NCI-H526 treated with DMSO at 0.1 percent for 48 hours (cell line): ENCODE measurements at places on chromosomes 6 and 20.

GRCh38 chr6:31952140-31952805, 6.4 kb downstream of the CFB start:
- no peak for DNase-seq

GRCh38 chr6:163354085-163354484, 60.4 kb upstream of the QKI start:
- no peak for DNase-seq

DNA sequence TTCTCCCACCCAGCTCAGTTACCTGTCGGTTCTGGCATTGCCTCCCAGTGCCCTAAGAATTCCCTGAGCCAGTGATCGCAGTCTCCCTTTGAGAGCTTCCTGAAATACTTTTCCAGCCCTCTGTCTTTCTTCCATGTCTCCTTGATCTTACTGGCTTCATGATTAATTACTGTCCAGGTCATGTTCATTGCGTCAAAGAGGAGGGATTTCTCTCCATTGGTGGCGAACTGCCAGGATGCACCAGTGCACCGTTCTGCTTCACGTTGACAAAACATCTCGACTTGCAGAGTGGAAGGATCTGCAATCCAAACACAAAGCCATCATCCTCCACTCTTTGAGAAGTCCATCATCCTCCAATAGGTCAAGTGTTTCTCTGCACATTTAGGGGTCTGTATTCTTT, 8.6 kb downstream of the RAET1E start:
- DNase-seq: no peak

- no peak for DNase-seq
Observed at GRCh38 chr6:114121913-114122662, 151.1 kb upstream of the HDAC2 start.

DNA sequence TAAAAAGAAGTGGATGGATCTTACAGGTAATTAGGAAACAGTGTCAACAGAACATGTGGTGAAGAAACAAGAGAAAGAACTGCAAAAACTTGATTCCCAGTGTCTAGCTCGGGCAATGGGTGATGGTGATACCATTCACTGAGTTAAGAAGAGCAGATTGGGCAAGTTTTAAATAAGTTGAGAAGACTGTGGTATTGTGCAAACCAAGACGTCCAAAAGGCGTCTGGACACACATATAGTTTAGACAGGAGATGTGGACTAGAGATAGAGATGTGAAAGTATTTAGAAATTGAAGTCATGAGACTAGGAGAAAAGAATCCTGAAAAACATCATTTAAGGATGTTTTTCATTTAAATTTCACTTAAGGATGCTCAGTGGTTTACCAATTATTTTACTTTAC, 53.9 kb downstream of the CDK19 start:
- DNase-seq: no peak

GRCh38 chr6:17921454-17921853, 66.0 kb downstream of the KIF13A start:
- DNase-seq: no peak

GRCh38 chr6:135680964-135681913, 170.3 kb upstream of the PDE7B start:
- no peak for DNase-seq

GRCh38 chr20:24701027-24701426, 231.6 kb downstream of the SYNDIG1 start:
- no peak for DNase-seq

DNA sequence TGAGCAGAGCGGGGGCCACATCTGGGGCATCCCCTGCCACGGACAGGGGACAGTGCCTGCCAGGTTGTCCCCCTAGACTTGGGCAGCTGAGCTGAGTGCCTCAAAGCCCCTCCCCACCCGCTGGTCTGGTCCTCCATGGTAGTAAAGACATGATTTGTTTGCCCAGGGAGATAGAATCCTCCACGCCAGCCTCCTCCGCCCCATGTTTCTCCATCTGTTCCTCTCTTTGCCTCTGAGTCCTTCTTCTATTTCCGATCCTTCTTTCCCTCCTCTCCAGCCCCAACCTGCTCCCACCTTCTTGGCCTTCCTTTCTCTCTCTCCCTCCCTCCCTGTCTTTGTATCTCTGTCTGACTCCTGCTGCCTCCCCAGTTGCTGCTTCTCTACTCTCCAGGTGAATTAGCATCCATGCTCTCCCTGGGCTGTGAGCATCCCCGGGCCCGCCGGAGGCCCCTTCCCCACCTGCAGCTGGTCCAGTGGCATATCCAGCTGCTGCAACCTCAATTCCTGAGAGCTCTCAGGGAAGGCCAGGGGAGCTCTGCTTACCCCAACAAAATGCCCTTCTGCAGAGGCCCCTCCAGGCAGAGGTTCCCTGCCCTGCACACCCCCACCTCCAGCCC, 45.8 kb downstream of the CPNE5 start:
- DNase-seq: no peak

- no peak for DNase-seq
Observed at GRCh38 chr6:23323897-23324296, 754.5 kb downstream of the HDGFL1 start.

DNA sequence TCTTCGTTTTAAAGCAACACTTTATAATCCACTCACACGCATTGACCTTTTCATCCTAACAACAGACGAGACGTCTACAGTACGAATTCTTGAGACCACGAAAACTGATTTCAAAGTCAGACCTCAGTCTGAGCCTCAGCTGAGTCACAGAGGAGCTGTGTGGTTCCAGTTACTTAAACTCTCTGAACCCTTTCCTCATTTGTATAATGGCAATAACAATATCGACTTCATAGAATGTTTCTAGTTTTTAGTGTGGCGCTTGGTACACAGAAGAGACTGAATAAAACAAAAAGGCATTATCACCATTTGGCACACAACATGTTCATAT, 236.9 kb downstream of the ATXN1 start:
- DNase-seq: no peak

GRCh38 chr6:16688436-16688835, 72.8 kb downstream of the ATXN1 start:
- DNase-seq: no peak

- no peak for DNase-seq
Observed at GRCh38 chr6:49453221-49453620, 9.8 kb downstream of the MMUT start.

- DNase-seq: no peak
Observed at GRCh38 chr6:2086326-2086965, 159.0 kb downstream of the GMDS start.

- no peak for DNase-seq
Observed at GRCh38 chr20:20736303-20736702, 23.9 kb upstream of the RALGAPA2 start.

DNA sequence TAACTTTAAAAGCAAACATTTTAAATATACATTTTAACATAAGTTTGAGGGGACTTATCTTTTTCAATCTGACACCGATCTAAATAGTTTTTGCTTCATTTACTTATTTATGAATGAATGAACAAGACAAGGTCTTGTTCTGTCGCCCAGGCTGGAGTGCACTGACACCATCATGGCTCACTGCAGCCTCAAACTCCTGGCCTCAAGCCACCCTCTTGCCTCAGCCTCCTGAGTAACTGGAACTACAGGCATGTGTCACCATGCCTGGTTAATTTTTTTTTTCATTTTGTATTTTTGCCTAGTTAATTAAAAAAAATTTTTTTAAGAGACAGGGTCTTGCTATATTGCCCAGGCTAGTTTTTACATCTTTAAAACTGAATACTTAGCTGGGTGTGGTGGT, 25.4 kb downstream of the FBXO9 start:
- DNase-seq: no peak

DNA sequence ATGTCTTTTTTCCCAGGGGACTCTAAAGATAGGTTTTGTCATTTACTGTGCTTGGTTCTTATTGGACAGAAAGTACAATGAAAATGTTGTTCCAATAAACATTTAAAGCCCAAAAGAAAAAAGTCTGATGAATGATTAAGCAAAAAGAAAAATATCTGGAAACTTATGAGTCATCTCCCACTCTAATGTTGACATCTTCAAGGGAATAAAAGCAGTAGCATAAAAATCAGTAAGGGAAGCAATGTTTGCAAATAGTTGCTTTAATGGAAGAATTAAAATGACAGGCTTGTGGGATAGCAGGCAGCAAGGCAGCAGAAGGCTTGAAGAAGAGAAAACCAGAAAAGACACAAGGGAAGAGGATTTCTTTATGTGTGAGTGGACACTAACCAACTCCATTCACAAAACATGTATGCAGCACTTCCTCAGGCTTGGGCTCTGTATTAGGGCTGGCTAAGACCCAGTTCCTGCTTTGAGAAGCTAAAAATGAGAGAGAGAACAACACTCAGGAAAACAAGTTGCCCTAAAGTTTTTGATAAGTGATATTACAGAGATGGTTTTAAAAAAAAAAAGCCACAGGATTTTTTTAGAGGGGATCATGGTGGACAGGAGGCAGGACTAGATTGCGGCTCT, 263.2 kb upstream of the NT5E start:
- DNase-seq: no peak

DNA sequence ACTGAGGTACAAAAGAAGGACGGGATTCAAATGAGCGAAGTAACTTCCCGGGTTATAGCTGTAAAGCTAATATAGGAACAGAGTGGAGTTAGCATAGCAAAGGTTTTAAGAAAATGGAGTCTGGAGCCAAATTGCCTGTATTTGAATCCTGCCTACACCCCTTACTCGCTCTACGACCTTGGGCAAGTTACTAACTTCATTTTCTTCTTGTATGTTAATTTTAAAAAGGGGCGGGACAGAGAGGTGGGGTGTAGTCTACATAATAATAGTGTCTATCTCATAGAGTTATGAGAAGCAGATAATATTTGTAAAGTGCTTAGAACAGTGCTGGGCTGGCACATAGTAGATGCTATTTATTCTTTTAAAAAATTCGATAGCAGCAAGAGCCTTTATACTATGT, 705 bp downstream of the ZSCAN23 start:
- no peak for DNase-seq

- no peak for DNase-seq
Observed at GRCh38 chr20:49326026-49326425, 48.2 kb upstream of the ZNFX1 start.

DNA sequence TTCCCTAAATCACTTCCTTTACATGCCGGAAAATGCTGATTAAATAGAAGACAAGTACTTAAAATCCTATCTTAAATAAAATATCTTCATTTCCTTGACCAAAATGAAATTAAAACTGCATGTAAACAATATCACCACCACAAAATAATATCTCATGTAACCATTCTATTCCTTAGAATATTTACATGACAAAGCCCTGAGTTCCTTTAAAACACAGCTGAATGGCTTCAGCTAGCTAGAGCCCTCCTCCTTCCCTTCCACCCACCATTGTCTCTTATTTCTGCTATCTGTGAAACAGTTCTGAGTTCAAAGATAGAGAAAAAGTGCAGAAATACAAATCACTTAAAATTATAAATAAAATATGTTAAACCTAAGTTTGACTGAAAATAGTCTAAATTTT, 103.1 kb downstream of the HIVEP2 start:
- DNase-seq: no peak

- no peak for DNase-seq
Observed at GRCh38 chr20:1336699-1337367, 7.9 kb upstream of the SDCBP2 start.

GRCh38 chr6:73207221-73207837, 18.0 kb downstream of the KHDC1L start:
- no peak for DNase-seq

GRCh38 chr6:7973584-7973983, 63.0 kb upstream of the TXNDC5 start:
- no peak for DNase-seq
